ENCODE measurements at places on chromosomes 5 and 9. TPM values are rescaled to one million over a fixed set of nuclear protein-coding genes. Genes with fewer than 3 reads are reported as not detected.

BRINP1 gene
- not detected for total RNA-seq

MAML1 gene
- total RNA-seq: 28.4 TPM

DNA sequence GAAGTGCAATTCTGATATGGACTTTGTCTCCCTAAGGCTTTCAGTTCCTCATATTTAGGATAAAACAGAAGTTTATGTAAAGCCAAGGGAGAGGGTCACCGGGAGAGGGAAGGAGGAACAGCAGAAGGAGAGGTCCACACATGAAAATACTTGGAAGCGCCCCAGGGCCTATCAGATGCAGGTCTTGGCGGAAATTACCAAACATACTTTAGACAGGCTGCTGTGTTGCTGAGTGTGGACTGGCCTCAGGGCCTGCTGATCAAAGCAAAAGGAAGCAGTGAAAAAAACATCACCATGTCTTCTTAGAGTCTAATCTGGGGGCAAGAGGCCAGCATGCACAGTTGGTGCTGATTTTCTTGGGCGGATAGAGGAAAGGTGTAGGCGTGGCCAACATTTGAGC is 14.1 kb upstream of the NTRK2 start:
- no peak for DNase-seq

GRCh38 chr5:160442824-160443431 is 21.3 kb downstream of the PTTG1 start:
- no peak for DNase-seq
